Activated CD4-positive, alpha-beta T cell treated with anti-CD3 and anti-CD28 coated beads, Interleukin-2, amount 50 U/mL, for 48 hours (primary cell): ENCODE measurements at places on chromosomes 12 and 14.

GRCh38 chr12:57171668-57172067, 24.2 kb upstream of the LRP1-AS start:
- DNase-seq, result no peak

GRCh38 chr14:64721899-64722298, 17.7 kb downstream of the PLEKHG3 start:
- no peak for DNase-seq

DNA sequence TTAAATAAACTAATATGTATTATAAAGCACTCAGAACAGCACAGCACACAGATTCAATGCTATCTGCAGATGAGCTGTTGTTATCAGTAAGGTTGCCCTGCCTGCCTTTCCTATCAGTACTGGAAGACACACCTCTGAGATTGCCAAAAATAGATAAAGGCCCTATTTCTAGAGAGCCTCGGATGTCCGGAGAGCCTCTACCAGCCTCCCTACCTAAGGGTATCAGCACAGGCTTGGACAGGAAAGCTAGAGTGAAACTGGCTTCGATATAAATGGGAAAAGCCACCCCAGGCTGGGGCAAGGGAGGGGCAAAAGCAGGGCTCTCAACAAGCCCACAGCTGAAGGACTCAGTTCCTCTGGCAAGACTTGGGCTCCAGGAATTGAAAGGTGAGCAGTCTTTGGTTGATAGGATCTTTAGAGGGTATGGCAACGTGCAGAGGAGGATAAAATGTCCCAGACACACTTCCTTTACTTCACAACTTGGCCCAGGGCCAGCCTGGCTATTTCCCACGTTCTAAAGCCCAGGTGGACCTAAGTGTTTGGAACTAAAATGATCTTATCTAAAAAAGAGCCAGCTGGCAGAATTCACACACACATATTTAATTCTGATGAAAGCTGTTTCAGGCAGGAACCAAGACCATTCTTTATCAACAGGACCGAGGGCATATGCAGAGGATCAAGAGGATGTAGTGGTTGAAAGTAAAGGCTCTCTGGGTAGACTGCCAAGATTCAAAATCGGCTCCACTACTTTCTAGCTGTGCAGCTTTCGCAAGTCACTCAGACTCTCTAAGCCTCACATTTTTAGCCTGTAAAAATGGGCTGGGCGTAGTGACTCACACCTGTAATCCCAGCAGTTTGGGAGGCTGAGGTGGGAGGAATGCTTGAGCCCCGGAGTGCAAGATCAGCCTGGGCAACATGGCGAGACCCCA, 37.8 kb upstream of the ITPR2 start:
- no peak for DNase-seq

DNA sequence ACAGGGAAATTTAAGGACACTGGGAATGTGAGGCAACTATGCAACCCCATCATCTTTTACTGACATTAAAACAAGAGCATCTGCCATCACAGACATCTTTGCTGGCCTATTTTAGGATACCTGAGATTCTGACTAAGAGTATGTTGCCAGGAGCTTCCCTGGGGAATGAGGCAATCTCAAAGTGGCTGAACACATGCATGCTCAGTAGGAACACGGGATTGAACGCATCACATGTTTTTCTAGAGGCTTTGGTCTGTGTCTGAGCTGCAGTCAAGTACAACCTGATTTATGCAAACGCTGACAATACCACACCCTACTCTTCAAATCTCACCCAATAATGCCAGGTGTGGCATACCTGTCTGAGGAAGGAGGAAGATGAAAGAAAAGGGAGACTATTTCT, 416.5 kb downstream of the NELL2 start:
- DNase-seq, result no peak

DNA sequence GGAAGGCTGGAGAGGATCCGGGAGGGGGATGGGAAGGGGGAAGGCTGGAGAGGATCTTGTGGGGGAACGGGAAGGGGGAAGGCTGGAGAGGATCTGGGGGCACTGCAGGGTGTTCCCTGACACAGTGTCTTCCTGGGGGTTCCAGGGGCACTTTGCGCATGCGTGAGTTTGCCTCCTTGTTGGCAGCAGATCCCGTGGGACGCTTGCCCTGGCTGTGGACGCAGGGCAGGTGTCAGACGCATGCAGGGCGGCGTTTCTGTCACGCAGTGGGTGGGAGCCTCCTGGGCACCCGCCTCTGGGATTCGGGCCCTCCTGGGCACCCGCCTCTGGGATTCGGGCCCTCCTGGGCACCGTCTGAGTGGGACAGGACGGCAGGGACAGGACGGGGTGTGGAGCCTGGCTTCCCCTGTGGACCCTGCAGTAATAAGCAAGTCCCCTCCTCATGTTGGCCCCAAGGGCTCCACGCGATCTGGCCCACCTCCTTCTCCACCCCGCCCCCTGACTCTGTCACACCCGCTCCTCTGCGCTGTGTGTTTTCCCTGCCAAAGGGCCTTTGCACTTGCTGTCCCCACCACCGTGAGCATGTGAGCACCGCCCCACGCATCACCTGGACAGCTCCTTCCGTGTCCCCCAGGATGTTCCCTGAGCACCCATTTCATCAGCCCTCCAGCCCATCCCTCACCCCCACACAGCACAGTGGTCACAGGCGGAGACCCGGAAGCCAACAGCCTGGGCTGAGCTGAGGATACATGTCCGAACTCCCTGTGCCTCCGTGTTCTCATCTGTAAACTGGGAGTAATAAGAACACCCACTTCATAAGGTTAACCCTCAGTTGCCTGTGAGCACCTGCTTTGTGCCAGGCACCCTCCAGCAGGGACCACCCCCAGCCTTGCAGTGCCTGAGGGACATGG, 4.4 kb downstream of the MMP17 start:
- no peak for DNase-seq

- no peak for DNase-seq
Observed at GRCh38 chr14:43411841-43412240, 1095.2 kb downstream of the FSCB start.

DNA sequence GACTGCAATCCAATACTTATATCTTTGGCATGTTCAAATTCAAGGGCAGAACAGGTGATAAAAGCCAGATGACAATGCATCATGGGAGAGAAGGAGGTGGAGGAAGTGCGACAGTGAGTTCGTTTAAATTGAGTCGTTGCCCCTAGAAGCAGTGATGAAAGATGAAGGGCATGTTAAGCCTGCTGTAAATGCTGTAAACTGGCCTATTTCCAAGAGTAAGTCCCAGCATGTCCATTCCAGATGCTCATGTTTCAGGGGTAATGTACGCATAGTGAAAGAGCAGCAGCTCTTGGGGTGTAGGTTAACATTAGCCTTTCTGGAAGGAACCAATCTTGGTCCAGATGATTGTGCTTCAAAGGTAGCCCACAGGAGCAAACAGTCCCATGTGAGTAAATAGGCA, 97.1 kb downstream of the C2CD5 start:
- DNase-seq, result no peak

DNA sequence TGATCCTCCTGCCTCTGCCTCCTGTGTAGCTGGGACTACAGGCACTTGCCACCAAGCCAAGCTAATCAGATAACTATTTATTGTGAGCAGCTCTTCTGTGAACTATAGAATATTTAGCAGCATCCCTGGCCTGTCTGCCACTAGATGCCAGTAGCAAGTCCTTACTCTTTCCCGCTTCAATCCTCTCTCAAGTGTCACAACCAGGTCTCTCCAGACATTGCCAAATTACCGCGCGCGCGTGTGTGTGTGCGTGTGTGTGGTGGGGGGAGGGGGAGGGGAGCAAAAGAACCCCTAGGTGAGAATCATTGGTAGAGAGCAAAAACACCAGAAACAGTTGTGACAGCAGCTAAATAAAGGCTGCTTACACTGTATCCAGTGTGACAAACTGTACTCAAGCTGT, 49.9 kb downstream of the PPP2R5E start:
- DNase-seq, result no peak

- DNase-seq, result peak; percentile 59
Observed at GRCh38 chr12:121391619-121392324, 8.1 kb upstream of the RNF34 start.

DNA sequence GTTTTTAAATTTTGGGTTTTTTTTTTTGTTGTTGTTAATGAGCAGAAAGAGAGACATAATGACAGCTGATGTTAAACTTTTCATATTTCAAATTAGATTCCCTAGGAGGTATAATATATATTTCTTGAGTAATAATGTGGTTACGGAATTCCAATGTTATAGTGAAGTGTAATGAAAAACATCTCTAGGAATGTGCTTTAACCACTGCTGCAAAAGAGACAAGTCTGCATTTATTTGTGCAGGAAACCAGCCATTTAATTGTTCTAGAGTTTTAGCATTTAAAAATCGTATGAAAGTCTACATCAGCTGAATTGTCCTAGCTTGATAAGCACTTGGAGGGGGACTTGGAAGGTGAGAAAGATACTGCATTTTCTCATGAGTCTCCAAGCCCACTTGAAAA, 14.3 kb downstream of the SERPINA10 start:
- DNase-seq, result no peak

DNA sequence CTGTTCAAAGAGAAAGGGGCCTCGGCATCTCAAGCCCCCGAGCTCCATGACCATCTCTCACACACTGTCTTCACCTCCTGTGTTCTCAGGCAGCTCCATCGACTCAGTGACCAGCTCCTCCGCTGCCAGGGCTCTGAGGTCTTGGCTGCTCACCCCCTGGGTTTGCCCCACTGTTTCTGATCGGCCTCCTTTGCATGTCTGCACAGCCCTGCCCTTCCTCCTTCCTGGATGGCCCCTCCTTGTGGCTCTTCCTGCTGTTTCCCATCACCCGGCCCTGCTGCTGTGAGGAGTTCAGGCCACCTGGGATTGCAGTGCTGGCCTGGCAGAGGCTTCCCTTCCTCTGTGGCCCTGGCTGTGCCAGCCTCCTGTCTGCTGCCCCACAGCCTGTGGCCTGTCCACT, 38.1 kb upstream of the PIWIL1 start:
- no peak for DNase-seq

DNA sequence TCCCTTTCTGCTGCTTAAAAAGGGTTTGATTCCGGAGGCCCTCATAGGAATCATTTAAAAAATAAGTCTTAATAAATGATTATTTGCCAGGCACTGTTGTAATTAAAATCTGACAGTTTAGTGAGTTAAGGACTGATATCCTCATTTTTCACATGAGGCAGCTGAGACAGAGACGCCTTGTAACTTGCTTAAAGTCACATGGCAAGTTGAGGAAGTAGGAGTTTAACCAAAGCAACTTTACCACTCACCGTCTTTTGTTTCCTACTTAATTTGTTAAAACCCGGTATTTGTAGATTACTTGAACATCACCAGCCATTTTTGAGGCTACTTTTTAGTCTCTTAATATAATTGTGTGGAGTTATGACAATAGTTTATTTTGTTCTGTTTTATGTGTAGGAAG, 2.4 kb downstream of the TIGAR start:
- DNase-seq, result no peak

- DNase-seq, result no peak
Observed at GRCh38 chr12:83261998-83262397, 575.3 kb downstream of the TMTC2 start.

- no peak for DNase-seq
Observed at GRCh38 chr14:81323093-81323492, 77.0 kb downstream of the STON2 start.
